ENCODE measurements at places on chromosomes 7 and 10. TPM values are rescaled to one million over a fixed set of nuclear protein-coding genes. Genes with fewer than 3 reads are reported as not detected.

GRCh38 chr10:102208311-102209035 is 17.6 kb upstream of the ELOVL3 start:
- no peak for DNase-seq

DNA sequence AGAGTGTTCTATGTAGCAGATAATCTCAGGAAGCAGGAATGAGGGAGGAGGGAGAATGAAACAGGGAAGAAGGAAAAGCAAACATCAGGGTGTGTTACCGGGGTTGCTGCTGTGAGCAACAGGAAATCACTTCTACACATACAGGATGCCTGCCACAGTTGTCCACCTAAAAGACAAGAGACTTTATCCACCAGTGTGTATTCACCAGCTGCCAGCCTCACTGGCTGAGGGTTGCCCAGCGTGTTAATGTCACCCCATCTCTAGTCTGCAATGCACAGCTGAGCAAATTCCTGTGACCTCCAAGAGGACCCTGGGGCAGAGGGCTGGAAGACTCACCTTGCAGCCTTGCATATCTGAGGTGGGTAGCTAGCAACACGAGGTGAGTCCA is 183.7 kb downstream of the GPAM start:
- DNase-seq = no peak

PCDH15 gene
- total RNA-seq = not detected

GPR15LG gene
- not detected for total RNA-seq

FAM237B gene
- not detected for total RNA-seq

CDHR3 gene
- total RNA-seq = 4.7 TPM

- no peak for DNase-seq
Measured at GRCh38 chr7:153402721-153403541, 643.4 kb downstream of the ACTR3B start.

DNA sequence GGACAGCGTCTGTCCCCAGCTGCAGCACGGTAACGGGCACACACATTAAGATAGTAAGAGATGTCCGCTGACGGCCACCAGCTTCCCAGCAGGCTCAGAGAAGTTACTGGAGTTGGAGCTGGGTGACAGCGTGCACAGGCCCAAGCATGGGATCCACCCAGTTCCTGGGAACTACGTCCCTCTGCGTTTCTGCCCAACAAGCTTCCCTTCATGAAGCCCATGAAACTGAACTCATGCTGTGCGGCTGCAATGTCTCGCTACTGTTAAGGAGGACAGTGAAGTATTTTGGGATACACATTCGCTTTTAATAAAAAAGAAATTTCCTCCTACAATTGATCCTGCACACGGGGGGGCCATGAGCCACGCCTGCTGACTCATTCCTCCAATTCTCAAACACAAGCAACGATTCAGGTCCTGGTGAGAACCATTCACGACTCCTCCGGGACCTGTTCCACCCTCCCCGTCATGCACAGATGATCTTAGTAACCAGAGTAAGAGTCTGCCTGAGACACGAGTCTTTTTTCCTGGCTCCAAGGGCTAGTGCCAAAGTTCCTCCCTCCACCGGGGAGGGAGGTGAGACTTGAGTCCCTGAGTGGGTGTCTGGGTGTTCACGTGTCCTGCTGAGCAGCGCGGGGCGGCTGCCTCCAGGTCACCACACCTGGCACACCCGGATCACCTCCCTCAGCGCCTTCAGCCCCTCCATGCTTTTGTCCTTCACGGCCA is 2.6 kb downstream of the PSMG3 start:
- DNase-seq = no peak

GRCh38 chr10:58267713-58268453 is at the start of gene IPMK:
TSS of gene IPMK (minus strand) at chr10:58267894. CDS start at chr10:58267611, 283 bp downstream.
- DNase-seq = peak; percentile 98

GRCh38 chr7:39594988-39595620 is 28.3 kb upstream of the RALA start:
- DNase-seq = no peak

GRCh38 chr7:38700116-38700515 is 68.9 kb upstream of the AMPH start:
- no peak for DNase-seq

AQP1 gene
- 14.2 TPM for total RNA-seq

EBLN1 gene
- total RNA-seq = not detected

GRCh38 chr10:129660569-129660968 is 193.5 kb downstream of the MGMT start:
- DNase-seq = no peak

MMP21 gene
- total RNA-seq = 0.14 TPM

- DNase-seq = no peak
Measured at GRCh38 chr10:79349072-79349491, 1.8 kb downstream of the PPIF start.

DNA sequence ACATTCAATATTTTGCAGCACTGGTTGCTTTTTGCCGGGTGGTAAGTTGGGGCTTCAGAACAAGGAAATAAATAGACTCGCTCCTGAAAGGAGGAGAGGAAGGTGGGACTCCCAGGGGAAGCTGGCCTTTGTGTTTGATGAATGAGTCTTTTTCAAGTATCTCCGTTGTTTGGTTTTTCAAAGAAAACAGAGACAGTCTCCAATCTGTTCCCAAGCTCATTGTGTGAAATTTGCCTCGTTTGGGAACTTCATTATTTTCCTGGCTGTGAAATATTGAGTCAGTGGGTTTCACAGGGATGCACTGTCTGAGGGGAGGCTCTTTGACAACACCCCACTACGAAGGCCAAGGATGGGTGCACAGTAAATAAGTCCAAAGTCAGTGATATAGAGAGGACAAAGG is 38.7 kb upstream of the KIAA1217 start:
- no peak for DNase-seq

- no peak for DNase-seq
Measured at GRCh38 chr7:16417906-16418305, 3.4 kb downstream of the CRPPA start.

- DNase-seq = no peak
Measured at GRCh38 chr7:81294897-81295515, 376.2 kb upstream of the SEMA3C start.

- DNase-seq = no peak
Measured at GRCh38 chr10:115969591-115969990, 303.4 kb downstream of the GFRA1 start.

DNA sequence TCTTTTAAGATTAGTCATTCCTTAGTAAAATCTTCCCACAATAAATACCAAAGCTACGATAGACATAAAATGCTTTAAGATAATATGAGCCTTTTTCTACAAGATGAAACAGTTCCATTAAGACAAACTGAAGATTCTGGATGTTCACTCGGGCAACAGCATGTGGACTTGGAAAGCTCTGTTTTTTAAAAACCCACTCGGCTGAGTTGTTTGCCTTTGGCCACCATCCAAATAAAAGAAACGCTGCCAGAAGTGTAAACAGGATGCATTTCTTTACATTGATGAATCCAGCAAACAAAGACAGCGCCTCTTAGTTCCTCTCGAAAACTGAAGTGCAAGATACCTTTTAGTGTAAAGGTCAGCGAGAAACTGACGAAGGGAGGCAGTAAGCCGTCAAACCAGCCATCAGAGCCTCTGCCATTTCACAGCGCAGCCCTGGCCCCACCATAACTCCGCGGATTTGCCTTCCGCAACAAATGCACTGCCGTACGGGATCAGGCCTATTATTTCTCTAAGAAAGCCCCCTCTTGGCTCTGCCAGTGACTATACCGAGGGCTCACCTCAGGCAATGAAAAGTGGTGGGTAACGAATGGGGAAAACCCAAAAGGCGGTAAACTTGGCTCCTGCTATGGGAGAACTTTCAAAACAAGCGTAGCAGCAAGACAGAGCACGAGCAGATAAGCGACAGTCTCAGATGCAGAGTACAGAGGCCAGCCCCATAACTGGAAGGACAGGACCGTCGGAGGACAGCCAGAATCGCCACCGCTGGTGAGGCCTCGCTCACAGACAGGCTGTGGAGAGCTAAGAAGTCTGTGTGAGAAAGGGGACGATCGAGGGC is 41.4 kb downstream of the GNA12 start:
- DNase-seq = peak; percentile 43

TBL2 gene
- total RNA-seq = 14.5 TPM

GPNMB gene
- total RNA-seq = 14.7 TPM

COL17A1 gene
- not detected for total RNA-seq

GRCh38 chr10:92047215-92047614 is 123.6 kb downstream of the BTAF1 start:
- no peak for DNase-seq

WDR86 gene
- total RNA-seq = 0.63 TPM

DNA sequence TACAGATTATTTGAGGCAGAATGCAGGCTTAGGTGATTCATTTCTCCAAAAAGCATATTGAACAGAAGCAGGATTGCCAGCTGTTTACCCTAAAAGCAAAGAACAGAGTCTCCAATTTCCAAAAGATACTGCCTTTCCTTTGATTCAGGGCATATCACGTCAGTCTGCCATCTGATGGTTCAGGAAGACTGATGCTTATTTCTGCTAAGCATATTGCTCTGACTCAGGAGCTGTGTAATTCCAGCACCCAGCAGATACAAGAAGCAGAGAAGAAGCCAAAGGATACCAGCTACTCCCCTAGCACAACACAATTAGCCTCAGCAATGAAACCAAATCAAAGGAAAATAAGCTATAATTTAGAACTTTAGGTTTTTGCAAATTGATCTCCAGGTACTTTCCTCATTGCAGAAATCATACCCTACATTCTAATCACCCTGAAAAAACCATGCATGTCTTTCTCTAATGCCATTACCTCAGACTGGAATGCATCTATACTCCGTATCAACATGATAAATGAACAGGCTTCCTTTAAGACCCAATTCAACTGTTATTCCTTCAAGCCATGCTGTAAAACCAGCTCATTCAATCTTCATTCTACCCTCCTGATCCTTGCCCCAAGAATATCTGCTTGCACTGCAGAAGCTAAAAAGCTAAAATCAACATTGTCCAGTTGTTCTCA is 55.1 kb downstream of the ABI1 start:
- DNase-seq = no peak

GRCh38 chr10:132234860-132235259 is 48.1 kb downstream of the DPYSL4 start:
- DNase-seq = no peak

DNA sequence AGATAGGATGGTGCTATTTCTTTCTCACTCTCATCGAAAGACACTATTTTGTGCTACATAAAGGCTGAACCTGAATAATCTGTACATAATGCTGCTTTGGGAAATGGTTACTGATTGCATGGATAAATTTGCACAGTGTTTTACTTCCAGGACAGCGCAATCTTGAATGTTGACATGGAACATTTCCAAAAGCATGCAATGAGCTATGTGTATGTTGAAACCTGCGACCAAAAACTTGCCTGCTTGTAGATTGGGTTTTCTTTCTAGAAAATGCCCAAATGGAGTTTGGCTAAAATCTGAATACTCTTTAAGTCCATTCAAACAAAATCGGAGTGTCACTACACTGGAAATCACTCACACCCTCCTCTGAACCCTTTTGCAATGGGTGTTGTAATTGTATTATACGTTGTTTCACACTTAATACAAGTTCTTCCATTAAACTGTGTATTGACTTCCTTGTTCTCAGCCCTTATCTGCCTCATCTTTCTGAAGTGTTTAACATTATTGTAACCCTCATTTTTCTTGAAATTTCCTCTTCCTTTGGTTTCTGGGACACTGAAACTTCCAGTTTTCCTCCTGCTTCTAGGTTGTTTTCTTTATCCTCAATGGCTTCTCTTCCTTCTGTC is 73.7 kb upstream of the CAPZA2 start:
- DNase-seq = no peak

PPP1R9A gene
- total RNA-seq = 1.3 TPM

SRRT gene
- 56.0 TPM for total RNA-seq

DNA sequence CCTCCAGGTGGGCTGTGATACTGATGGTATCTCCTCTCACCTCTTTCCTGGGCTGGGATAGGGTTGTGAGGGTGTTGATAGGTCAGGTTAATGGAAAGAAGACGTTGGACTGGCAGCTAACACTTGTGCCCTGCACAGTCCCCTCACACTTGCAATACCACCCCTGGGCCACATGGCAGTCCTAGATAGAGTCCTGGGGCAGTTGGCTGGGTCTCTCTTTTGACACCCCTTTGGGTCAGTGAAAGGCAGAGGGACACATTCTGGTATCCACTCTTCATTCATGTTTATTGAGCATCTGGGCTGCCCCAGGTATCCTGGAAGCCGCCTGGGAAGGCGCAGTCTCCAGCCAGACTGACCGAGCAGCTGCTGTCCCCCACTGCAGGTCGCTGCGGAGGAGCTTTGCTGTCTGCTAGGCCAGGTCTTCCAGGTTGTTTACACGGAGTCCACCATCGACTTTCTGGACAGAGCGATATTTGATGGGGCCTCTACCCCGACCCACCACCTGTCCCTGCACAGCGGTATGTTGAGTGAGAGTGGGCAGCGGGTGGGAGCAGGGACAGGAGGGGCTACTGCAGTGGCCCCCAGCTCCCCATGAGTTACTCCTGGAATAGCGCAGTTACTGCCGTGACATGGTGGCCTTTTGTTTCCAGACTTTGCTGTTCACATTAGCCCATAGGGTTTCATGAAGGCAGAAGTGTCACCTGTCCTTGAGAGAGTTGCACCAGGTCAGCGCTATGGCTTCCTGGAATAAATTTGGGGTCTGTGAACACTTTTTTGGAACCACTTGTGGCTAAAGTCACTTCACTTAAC is 19.1 kb downstream of the NACAD start:
- no peak for DNase-seq

MGAM2 gene
- 0.09 TPM for total RNA-seq

IFRD1 gene
- 34.7 TPM for total RNA-seq

GRCh38 chr10:16360001-16360400 is 76.8 kb upstream of the PTER start:
- DNase-seq = no peak

TMEM225B gene
- 0.27 TPM for total RNA-seq

DNA sequence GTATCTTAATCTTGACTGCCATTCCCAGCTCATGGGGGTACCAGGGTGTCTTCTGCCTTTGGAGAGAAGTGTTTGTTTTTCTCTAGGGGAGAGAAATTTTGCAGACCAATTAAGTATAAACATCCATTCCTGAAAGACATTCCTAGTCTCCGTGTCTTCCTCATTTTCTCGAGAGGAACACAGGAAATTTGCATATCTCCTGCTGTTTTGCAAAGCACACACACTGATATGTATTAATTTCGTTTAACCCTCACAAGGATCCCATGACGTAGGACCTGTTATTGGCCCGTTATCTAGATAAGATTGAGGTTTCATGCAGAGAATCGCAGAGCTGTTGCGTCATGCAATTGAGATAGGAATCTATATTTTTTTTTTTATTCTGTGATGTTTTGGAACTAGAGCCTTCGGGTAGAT is 944 bp downstream of the RHBDD2 start:
- DNase-seq = no peak

Measured in right lobe of liver (tissue), 6 donors.